ENCODE measurements at places on chromosomes 12 and 14.

DNA sequence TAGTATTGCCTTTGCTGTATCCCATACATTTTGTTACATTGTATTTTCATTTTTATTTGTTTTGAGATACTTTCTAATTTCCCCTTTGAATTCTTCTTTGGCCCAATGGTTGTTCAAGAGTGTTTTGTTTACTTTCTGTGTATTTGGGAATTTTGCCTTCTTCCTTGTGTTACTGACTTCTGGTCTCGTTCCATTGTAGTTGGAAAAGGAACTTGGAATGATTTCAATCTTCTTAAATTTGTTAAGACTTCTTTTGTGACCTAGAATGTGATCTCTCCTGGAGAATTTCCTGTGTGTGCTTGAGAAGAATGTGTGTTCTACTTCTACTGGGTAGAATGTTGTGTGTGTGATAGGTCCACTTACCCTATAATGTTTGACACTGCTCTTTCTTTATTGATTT is 304.4 kb upstream of the RTL1 start:
- no peak for DNase-seq

- DNase-seq, result no peak
Observed at GRCh38 chr12:7856516-7856915, 16.2 kb downstream of the SLC2A14 start.

DNA sequence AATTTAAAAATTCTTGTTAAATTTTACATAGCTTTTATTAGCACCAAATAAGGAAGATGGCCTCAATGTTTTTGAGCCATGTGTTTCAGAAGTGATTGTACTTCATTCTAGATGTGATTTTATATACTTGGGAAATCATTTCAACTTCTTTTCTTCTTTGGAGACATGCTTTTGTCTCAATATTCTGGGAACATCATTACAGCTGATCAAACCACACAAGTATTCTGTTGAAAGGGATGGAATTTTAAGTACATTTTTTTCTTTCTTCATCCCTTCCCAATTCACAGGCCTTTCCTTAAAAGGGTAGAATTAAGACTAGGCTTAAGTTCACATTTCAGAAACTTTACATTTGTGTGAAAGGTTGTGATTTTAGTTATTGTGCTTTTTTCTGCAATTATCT is 66.4 kb downstream of the PAPOLA start:
- DNase-seq, result no peak

GRCh38 chr14:104249089-104249488 is 110.7 kb downstream of the KIF26A start:
- no peak for DNase-seq

DNA sequence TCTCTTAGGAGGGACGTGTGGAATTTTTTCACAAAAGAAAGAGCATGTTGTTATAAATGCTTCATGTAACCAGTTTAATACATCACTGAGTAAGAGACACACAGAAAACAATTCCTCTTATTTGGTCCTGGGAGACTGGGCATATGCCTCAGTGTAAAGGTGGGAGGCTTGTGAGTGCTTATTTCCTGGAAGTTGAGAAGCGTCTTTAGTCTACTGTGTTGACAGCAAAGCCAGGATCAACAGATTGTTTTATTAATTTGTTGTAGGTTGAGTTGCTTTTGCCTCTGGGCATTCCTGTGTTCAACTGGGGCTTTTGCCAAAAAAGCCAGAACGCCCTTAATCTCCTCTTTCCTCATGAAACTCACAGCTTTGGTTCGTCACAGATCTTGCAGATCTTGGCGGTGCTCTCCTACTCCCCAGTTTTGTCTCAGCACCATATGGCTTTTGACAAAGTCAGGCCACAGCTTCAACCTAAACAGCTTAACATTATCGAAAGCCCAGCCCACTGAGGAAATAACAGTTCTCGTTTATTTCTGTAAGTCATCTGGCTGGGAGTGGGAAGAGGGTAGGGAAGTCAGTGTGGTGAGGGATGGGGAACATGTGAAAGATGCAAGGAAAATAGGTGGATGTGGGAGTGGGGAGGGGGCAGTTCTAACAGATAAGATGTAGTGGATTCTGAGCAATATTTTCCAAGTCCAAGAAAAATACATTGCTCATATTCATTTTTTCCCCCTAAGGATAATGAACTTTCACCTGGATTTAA is 227.2 kb downstream of the DACT1 start:
- no peak for DNase-seq

- no peak for DNase-seq
Observed at GRCh38 chr14:65470404-65470880, 57.9 kb downstream of the FUT8 start.

DNA sequence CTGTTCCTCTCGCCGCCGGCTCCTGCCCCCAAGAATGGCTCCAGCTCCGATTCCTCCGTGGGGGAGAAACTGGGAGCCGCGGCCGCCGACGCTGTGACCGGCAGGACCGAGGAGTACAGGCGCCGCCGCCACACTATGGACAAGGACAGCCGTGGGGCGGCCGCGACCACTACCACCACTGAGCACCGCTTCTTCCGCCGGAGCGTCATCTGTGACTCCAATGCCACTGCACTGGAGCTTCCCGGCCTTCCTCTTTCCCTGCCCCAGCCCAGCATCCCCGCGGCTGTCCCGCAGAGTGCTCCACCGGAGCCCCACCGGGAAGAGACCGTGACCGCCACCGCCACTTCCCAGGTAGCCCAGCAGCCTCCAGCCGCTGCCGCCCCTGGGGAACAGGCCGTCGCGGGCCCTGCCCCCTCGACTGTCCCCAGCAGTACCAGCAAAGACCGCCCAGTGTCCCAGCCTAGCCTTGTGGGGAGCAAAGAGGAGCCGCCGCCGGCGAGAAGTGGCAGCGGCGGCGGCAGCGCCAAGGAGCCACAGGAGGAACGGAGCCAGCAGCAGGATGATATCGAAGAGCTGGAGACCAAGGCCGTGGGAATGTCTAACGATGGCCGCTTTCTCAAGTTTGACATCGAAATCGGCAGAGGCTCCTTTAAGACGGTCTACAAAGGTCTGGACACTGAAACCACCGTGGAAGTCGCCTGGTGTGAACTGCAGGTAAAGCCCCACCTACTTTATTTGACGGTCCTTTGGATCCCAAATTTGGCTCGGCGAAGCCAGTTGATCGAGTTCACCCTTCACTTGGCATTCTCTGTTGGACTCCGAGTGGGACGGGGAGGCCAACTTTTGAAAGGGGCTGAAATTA is 1.5 kb downstream of the WNK1 start:
- peak; percentile 32 for DNase-seq

DNA sequence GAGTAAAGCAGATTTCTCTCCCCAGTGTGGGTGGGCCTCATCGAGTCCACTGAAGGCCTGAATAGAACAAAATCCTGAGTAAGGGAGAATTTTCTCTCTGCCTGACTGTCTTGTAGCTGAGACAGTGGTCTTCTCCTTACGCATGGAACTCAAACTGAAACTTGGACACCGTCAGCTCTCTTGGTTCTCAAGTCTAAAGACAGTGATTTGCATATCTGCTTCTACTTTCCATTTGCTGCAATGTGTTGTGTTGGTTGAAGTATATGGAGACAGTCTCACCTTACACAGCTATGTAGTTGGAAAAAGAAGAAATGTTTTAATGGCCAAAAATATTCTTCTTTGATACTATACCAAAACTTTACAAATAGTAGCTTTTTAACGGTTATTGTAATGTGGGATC is 160.2 kb upstream of the LMNTD1 start:
- no peak for DNase-seq

GRCh38 chr14:52033101-52033642 is 35.7 kb downstream of the NID2 start:
- DNase-seq, result no peak

DNA sequence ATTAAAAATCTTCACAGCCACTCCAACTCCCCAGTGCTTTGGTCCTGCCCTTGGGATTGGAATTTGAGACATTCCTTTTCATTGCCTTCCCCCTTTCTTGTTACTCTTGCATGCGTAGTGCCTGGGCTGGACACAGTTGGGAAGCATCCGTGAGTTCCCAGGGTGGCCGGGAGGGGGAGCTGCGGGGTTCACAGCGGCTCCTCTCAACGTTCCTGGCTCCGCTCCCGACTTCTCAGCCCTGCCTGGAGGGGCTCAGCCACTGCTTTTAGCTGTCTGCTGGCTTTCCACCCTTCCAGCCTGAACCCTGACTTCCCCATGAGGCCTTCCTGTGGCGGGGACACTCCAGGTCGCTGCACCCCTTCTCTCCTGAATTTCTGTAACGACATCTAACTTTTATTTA is 3.2 kb downstream of the TEX52 start:
- DNase-seq, result no peak

DNA sequence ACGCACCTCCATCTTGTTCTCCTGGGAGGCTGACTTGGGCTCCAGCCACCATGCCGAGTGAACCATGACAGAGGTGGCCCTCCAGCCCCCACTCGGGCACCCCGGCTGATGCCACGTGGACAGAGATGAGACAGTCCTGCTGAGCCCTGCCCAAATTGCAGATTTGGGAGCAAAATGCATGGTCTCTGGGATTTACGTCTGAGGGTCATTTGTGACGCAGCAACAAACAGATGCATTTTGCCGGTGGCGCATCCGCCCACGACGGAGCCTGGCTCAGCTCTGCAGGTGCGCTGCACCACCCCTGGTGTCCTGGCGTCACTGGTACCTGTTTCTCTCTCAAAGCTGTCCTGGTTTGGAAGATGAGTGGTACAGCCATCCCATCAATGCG is 31.1 kb upstream of the INF2 start:
- no peak for DNase-seq

DNA sequence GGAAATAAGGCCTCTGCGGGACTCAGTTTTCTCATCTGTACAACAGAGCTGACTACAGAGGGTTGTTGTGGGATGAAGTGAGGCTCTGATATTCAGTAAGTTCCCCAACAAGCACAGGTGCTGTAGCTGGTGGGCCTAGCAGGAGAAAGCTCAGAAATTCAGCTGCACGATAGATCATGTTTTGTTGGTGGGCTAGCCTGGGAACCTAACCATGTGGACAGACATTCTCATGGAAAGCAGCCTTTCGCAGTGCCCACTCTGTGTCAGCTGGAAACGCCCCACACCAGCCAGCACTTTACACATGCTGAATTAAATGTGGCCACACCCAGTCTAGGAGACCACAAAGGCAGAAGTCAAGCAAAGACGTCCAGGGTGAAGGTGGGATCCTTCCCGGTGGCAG is 16.1 kb downstream of the PITPNM2 start:
- no peak for DNase-seq

DNA sequence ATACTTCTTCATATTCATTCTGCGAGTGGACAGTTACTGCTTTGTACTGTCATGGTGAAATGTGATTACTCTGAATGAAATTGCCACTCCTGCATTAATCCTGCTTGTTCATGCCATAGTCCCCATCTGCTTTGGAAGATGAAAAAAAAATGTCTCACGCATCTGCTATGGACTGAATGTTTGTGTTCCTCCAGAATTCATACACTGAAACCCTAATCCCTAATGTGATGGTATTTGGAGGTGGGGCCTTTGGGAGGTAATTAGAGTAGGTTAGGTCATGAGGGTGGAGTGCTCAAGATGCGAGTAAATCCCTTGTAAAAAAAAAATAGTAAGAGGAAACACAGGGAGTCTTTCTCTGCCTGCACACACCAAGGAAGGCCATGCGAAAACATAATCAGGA is 427.2 kb downstream of the TMTC2 start:
- no peak for DNase-seq

DNA sequence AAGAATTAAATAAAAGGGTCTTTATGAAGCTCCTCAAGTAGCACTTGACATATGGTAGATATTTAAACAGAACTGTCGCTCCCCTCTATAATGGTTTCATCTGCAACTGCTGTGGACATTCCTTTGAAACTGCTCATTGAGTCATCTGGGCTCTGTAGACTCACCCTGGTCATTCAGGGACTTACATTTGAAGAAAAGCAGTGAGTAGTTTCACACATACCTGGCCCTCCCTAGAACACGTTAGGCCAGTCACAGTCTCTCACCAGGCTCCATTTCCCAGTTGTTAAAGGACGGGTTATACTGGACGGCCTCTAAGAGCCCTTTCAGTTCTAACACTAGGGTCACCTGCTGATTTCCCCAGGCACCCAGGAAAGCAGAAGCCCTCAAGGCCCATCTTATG is 217.0 kb downstream of the BCL11B start:
- DNase-seq, result no peak

DNA sequence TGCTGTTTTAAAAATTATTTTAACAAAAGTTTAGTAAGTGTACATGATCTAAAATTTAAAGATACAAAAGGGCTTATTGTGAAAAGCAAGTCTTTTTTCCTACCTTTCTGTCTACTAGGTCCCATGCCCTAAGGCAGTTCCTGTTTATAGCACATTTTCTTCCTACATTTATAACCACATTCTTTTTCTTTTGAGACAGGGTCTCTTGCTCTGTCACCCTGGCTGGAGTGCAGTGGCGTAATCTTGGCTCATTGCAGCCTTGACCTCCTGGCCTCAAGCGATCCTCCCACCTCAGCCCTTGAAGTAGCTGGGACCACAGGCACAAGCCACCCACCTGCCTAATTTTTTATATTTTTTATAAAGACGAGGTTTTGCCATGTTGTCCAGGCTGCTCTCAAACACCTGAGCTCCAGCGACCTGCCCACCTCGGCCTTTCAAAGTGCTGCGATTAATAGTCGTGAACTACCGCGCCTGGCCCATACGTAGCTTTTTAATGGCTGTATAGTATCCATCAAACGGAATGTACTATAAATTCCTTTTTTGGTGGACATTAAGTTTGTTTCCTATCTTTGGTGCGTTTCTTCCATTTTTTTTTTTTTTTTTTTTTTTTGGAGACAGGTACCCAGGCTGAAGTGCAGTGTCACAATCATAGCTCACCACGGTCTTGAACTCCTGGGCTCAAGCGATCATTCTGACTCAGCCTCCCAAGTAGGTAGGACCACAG is 20.9 kb downstream of the FRS2 start:
- no peak for DNase-seq

- DNase-seq, result no peak
Observed at GRCh38 chr12:69873429-69873828, 48.4 kb downstream of the MYRFL start.

DNA sequence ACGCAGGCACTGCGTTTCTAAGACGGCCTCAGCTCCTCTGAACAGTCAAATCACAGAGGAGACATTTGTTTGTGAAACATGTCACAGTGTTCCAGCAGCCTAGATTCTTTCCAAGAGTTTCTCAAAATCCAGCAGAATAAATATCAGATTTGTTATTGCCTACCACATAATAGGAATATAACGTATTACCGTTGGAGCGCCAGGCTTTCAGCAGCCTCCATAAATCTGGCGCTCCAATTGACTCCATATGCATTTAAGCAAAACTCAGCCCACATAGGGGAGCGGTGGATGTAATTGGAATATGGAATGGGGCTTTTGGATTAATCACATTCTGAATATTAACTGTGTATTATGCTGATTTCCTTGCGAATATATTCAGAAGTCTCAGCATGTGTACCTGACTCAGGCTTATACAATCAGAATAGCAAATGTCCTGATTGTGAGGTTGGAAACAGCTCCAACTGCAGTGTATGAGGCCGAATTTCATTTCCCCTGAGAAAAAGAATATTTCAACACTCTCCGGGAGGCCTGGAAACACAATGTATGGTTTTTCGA is 174.0 kb downstream of the ASCL4 start:
- no peak for DNase-seq

- DNase-seq, result no peak
Observed at GRCh38 chr14:71713451-71713850, 218.8 kb upstream of the RGS6 start.

GRCh38 chr14:99250636-99251208 is 21.3 kb downstream of the BCL11B start:
- DNase-seq, result no peak

All from stimulated activated CD8-positive, alpha-beta memory T cell treated with anti-CD3 and anti-CD28 coated beads, Interleukin-7, amount 100 ng/mL, for 4 hours (primary cell).